ENCODE measurements at places on chromosomes 7 and 10.

GRCh38 chr10:84247496-84247895, 2.6 kb downstream of the RGR start:
- no peak for DNase-seq

DNA sequence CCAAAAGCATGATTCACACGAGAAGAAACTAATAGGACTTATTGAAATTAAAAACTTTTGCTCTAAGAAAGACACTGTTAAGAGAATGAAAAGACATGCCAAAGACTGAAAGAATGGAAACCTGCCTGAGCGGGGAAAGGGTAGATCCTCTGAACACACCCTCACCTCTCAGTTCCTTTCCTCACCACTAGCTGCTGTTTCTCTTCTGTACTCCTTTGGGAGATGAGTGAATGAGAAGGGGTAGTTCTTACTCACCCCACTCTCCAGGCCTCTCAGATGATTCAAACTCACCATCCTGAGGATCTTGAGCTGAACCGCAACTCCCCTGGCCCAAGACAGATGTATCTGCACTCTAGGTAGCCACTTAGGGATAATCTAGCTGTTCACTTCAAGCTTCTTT, 41.9 kb downstream of the IQUB start:
- DNase-seq, result no peak

GRCh38 chr10:21929070-21929469, 74.5 kb downstream of the DNAJC1 start:
- DNase-seq, result no peak

DNA sequence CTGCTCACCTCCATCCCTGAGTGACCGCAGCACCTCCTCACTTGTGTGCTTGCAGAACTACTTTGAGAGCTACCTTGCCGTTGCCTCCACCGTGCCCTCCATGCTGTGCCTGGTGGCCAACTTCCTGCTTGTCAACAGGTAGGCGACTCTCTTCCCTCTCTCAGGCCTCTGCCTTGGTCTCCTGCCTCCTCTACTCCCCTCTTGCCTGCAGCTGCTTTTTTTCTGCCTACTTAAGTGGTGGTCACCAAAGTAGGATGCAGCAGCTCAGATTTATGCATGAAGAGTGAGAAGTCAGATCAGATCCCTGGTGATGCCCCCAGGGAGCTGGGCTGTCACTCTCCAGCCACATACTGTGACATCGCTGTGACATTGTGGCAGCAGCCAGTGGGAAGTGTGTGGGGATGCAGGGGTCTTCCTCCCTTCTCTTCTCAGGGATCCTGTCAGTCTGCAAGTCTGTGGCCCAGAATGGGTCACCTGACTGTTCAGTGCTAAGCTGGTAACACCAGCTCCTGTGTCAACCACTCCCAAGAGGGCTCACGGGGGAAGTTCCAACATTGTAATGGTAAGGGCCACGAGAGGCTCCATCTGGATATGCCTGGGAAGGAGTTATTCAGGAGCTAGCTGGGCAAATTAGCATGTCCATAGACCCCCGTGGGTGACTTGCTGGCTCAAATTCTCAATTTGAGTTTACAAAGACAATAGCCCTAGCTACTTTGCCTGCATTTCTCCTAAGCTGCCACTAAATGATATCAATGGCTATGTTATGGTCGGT, 25.3 kb downstream of the SLC29A3 start:
- no peak for DNase-seq

DNA sequence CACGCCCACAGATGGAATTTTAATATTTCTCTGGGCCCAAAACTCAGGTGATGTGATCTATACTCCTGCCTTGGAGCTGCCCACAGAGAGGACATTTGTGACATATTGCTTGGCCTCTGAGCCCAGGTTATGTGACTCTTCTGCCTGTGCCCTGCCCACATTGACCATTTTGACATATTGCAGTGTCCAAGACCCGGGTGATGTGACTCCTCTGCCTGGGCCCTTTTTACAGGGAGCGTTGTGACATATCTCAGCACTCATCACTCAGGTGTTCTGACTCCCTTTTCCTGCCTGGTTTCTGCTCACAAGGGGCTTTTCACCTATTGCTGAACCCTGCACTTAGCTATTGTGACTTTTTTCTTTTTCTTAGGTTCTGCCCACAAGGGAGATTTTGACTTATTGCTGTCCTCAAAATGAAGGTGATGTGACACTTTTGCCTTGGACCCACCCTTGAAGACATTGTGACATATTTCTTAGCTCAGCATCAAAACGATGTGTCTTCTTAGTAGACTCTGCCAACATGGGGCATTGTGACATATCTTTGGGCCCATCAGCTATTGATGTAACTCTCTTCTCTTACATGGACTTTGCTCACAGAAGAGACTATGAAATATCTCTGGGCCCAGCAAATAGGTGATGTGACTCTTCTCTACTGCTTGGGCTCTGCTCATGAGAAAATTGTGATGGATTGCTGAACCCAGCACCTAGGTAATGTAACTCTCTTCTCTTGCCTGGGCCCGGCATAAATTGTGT, 11.0 kb upstream of the ZNF107 start:
- no peak for DNase-seq

- DNase-seq, result no peak
These were observed 136.3 kb downstream of the DOCK4 start for GRCh38 chr7:112069879-112070321.

DNA sequence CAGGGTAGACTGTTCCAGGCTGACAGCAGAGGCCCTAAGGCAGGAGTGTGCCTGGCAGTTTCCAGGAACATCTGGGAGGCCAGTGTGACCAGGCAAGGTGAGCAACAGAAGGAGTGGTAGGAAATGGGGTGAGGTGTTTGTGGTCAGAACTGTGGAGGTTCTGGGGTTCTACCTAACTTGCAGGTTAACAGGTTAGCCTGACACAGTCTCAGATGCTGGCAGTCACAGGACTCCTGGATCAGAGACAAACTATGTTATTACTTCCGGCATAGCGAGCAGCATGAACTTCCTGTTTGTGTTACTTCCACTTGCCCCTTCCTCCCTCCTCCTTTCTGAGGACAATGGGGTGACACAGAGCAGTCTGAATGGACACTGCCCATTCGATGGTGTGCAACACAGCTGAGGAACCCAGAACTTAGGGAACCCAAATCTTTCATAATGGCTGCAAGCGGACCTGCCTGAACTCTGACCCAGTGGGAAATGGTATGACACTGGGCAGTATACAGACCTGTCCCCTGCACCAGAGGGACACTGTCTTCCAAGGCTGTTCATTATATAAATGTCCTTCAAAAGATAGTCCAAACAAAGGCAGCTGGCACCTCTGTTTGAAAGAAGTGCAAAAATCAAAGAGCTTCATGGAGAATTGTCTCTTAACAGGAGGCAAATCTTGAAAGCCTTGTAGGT, 3.9 kb upstream of the SAR1A start:
- no peak for DNase-seq

GRCh38 chr7:65731562-65732035, 141.3 kb upstream of the VKORC1L1 start:
- DNase-seq, result no peak

DNA sequence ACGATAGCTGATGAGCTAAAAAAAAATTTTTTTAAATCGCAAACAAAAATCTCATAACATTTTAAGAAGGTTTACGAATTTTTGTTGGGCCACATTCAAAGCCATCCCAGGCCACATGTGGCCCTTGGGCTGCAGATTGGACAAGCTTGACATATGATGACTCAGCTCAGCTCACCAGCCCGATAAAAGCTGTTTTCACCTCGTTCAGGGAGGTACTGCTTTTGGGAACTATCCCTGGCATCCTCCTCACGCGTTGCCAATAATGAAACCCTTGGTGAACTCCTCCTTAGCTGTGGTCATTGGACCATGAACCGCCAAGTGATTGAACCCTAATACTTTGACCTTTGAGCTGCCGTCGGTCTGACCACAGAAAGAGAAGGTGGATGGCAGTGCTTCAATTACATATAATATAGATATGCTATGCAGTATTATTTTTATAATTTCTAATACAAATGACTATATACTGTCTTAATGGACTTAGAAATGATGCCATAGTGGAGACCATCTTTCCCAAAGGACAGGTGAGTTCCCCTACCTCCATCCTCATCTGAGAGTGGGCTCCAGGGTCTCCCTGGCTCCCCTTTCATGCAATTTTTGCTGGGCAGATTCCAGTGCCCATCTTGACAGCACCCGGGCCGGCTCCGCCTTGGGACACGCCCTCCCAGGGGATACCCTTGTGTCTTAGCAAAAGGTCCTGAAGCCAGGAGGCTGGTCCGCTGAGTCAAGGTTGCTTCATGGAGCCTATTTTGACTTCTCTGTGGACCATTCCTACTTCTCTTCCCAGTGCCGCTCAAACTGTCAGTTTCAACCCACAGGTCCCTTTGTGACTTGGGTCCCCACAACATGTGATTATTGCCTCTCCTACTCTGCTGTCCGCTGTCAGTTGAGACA, 707.2 kb downstream of the PARD3 start:
- DNase-seq, result no peak

DNA sequence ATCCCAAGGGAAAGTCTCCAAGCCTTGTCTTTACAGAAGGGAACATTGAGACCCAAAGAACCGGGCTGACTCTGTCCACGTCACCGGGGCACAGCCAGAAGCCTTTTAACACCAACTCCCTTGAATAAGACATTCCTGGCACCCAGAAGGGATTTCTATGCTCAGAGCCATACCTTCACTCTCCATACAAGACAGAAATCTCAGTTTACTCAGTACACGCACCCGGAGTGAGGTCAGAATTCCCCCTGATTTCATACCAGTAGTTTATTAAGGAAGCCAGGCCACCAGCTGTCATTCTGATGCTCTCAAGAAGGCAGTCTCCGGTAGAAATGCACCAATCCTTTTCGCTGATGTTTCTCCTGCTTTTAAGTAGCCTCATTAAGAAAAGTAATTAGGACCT, 134.2 kb upstream of the KCNMA1 start:
- DNase-seq, result no peak

DNA sequence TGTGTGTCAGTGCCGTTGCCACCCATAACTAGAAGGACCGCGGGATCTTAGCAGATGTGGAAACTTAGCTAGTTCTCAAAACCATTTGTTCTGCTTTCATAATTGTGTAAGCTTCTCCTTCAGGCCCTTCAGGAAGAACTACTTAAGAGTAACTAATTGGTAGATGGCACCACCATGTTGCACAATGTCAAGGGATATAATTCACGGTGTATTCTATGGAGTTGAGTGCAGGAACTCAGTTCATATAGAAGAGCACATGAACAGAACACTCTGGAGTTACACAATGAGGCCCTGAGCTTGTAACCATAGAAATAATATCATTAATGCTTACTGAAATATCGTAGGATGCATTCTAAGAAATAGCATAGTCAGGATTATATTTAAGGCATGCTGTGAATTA, 126.5 kb upstream of the GAD2 start:
- DNase-seq, result no peak

GRCh38 chr10:97361537-97361901, 27.0 kb upstream of the FRAT2 start:
- no peak for DNase-seq

- DNase-seq, result no peak
These were observed 1102.4 kb downstream of the SORCS3 start for GRCh38 chr10:105743343-105744056.

- no peak for DNase-seq
These were observed 41.2 kb downstream of the NRCAM start for GRCh38 chr7:108415084-108415483.

GRCh38 chr10:119225083-119225658, 17.8 kb downstream of the GRK5 start:
- DNase-seq, result no peak

- DNase-seq, result no peak
These were observed 318.9 kb downstream of the KCNMA1 start for GRCh38 chr10:77318739-77319138.

DNA sequence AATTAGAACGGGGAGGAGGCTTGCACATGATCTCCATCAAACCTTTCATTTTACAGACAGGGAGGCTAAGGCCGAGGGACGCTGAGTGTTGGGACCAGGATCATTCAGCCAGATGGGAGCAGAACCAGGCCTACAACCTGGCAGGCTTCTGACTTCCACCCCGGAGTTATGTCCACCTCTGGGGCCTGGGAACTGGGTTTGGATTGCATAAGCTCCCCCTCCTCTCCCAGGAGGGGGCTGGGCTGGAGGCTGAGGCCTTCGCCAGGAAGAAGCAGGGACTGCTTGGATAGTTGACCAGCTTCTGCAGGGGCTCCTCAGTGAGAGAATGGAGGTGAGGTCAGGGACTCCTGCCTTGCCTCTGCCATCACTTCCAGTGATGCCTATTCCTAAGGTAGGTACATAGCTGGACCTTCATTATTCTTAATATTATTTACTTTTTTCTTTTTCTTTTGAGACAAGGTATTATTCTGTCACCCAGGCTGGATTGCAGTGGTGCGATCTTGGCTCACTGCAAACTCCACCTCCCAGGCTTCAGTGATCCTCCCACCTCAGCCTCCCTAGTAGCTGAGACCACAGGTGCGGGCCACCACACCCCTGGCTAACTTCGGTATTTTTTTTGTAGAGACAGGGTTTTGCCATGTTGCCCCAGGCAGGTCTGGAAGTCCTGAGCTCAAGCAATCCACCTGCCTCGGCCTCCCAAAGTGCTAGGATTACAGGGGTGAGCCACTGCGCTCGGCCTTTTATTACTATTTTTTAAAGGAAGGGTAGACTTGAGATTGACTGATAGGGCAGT, 1.3 kb downstream of the SNX10 start:
- no peak for DNase-seq

DNA sequence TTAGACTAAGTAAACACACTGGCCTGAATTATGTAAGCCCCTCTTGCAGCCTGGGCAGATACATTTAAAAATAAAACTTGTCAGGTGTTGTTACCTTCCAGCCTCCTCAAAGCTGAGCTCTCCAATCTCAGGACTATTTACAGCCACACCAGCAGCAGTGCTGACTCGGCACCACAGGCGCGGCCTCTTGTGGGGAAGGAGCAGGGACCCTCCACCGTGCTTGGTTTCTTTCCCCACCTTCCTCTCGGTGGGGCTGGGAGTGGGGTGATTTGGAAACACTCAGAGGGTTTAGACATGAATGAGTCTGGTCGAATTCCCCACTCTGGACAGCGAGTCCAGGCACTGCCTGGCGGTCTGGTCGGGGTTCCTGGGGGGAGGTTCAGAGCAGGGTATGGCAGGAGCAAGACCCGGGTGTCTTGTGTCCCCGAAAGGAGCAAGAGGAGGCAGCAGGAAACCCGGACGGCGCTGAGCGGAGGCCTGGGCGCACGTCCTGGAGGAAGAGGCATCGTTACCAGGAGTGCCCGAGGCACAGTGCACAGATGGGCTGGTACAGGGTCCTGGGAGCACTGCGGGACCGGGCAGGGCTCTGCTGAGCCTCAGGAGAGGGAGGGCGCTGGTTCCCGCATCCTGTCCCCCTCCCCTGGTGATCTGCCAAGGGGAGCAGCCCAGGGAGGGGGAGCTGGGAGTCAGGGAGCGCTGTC, 29.2 kb upstream of the CFAP46 start:
- no peak for DNase-seq

DNA sequence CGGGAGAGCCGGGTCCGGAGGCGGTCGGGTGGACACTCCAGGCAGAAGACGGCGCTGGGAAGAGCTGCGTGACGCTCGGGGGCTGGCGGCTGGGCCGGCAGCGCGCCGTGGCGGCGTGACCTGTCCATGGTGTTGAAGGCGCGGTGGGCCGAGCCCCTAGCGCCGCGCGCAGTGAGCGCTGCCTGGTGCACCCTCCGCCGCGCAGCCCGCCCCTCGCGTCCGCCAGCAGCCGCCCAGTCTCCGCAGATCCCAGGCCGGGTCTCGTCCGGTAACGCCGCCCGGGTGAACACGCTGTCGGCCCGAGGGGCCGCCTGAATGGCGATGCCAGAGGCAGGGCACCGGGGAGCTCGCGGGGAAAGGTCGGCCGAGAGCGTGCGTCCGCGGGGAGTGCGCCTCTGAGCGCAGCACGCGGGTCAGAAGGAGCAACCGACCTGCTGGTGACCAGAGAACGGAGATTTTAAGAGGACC, 657 bp upstream of the TMEM178B start:
- DNase-seq, result no peak

Measured in activated CD8-positive, alpha-beta memory T cell treated with anti-CD3 and anti-CD28 coated beads for 1 hour (primary cell).